ENCODE measurements at places on chromosomes 1 and 21. TPM values are rescaled to one million over a fixed set of nuclear protein-coding genes. Genes with fewer than 3 reads are reported as not detected.

ZNF593OS gene
- not detected for total RNA-seq

KRTAP19-2 gene
- total RNA-seq, result not detected

KRTAP7-1 gene
- not detected for total RNA-seq

DHRS3 gene
- 110 TPM for total RNA-seq

DNASE2B gene
- not detected for total RNA-seq

Measured in articular chondrocyte of knee joint (primary cell).